Stimulated activated CD8-positive, alpha-beta memory T cell treated with anti-CD3 and anti-CD28 coated beads, Interleukin-4, amount 100 ng/mL, for 4 hours (primary cell): ENCODE measurements at places on chromosomes 7 and 10.

DNA sequence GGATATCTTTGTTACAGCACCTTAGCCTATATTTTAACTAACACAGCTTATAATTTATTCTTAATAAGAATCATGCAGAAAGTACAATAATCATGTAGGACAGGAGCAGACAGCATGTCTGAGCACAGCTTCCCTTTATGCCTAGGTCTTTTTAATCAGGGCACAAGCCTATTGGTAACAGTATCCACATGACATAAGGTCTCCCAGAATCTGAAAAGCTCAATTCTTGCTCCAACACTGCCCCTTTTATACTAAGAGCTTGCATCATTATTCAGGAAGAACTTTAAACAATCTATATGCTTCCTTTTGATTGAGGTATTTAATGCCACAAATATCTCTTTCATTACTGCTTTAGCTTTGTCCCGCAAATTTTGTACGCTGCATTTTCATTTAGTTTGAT lies 31.6 kb downstream of the IL6 start:
- no peak for DNase-seq

- no peak for DNase-seq
These were observed 497.7 kb downstream of the ARL4A start for GRCh38 chr7:13185139-13185538.

- no peak for DNase-seq
These were observed 258.8 kb upstream of the TEX47 start for GRCh38 chr7:89054361-89054760.

GRCh38 chr10:85222300-85222699 lies 893.9 kb downstream of the CCSER2 start:
- DNase-seq = no peak

GRCh38 chr7:123184271-123184670 lies 15.5 kb downstream of the SLC13A1 start:
- no peak for DNase-seq

DNA sequence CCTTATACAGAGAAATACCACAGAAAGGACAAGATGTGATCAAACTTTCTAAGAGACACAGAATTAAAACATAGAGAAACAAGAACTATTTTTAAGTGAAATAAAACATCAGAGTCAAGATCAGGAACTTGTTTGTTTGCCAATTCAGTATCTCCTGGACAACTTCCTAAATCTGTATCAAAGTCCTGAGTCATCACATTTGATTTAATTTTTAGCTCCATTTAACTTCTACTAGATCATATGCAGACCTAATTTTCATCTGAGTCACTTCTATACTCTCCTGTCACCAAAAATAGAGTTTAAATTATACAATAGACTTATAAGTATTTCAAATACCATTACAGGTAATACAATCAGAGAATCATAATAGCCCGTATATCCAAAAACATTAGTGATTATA lies 268.1 kb downstream of the PRKG1 start:
- no peak for DNase-seq
